ENCODE measurements at places on chromosomes 2 and 18. TPM values are rescaled to one million over a fixed set of nuclear protein-coding genes. Genes with fewer than 3 reads are reported as not detected.

DNA sequence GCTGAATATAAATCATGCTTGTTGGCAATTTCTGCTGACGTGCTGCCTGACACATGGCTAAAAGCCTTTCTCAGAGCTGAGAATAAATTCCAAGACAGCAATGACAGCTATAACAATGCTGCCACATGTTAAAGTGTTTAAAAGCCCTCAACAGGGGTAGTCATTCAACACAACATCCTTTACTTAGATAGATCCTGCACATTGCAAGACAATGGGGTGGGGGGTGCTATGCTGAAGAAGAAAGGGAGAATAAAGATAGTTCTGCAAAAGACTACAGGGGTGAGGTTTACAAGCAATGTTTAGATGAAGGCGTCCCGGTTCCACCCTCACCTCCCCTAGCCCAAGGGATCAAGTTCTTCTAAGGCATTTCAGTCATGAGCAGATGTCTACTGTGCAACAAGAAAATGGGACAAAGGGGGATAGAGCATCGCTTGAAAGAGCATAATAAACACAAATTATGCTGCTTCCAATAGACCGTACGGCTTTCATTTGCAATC is 291.0 kb upstream of the ACVR2A start:
- H3K4me3 ChIP-seq: no peak overlapping the region
- H3K36me3 ChIP-seq: no peaks in the 10 kb centered on the region

GRCh38 chr18:58161659-58162058 is 117.6 kb downstream of the NEDD4L start:
- H3K4me1 ChIP-seq: peaks cover 10% of the 10 kb centered on the region
- H3K4me3 ChIP-seq: no peak overlapping the region
- H3K27ac ChIP-seq: no peak overlapping the region
- H3K27me3 ChIP-seq: no peaks in the 10 kb centered on the region
- H3K36me3 ChIP-seq: no peaks in the 10 kb centered on the region

- H3K36me3 ChIP-seq: no peaks in the 10 kb centered on the region
- H3K4me3 ChIP-seq: no peak overlapping the region
- peak; percentile 44 for DNase-seq
- no peaks in the 10 kb centered on the region for H3K4me1 ChIP-seq
Observed at GRCh38 chr2:232537499-232537898, 2.0 kb upstream of the CHRNG start.

DNA sequence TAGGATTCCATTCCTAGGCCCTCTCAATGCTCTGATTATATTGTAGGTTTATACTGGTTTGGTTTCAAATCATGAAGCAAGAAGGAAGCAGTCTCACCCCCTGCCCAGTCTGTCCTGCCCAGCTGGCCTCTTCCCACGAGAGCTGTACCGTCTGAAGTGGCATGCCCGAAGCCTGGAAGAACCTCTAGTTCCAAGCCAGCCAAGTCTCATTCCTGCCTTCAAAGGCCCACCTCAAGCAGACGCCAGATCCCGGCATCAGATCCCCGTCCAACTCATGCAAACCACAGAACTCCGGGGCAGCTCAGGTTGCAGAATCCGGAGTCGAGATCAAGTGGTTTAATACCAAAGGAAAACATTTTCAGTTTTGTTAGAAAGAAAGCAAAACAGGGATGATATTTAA is 234.4 kb downstream of the LPIN1 start:
- H3K27me3 ChIP-seq: no peaks in the 10 kb centered on the region
- H3K4me3 ChIP-seq: no peak overlapping the region
- no peak for DNase-seq
- H3K36me3 ChIP-seq: no peaks in the 10 kb centered on the region
- no peak overlapping the region for H3K27ac ChIP-seq

DNA sequence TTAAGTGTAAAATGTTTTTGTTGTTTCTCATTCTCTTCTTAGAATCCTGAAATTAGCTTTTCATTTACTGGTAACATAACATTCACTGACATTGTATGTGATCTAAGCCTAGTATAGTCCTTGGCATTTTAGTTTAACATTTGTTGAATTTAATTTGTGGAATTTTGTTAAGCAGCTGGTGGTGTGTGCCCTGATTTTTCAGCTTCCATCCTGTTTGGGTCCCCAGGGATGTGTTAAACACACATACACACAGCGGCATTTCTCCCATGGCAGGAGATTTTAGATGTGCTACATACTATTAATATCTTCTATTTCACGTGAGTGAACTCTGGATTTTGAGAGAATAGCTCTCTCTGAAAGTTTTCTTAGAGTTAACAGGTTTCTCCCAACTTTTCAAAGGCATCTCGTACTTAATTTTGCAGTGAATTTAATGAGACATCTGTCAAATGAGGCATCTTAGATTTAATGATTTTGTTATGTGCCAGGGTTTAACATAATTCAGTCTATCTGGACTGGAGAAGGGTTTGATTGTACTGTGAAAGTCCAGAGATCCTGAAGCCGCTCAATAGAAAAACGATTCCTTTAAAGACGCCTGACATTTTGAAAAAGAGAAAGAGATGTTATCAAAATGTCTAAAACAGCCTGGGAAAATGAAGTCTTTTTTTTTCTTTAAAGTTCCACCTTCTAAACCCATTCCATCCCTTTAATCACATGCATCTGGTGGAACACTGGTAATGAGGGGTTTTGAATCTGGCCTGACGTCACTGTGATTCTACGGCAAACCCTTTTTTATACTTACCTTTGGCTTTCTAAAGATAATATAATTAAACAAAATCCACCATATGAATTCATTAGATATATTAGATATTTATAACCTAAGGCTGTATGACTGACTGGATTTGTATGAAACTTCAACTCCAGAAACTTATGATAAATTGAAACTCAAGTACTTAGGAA is 6.8 kb downstream of the PHLPP1 start:
- no peaks in the 10 kb centered on the region for H3K36me3 ChIP-seq
- no peak overlapping the region for H3K27ac ChIP-seq
- DNase-seq: no peak
- H3K4me3 ChIP-seq: no peak overlapping the region
- no peaks in the 10 kb centered on the region for H3K27me3 ChIP-seq

GRCh38 chr18:668260-668659 is 10.8 kb downstream of the TYMS start:
- H3K4me1 ChIP-seq: peaks cover 11% of the 10 kb centered on the region
- H3K27me3 ChIP-seq: no peaks in the 10 kb centered on the region
- no peak overlapping the region for H3K4me3 ChIP-seq
- no peak for DNase-seq

DNA sequence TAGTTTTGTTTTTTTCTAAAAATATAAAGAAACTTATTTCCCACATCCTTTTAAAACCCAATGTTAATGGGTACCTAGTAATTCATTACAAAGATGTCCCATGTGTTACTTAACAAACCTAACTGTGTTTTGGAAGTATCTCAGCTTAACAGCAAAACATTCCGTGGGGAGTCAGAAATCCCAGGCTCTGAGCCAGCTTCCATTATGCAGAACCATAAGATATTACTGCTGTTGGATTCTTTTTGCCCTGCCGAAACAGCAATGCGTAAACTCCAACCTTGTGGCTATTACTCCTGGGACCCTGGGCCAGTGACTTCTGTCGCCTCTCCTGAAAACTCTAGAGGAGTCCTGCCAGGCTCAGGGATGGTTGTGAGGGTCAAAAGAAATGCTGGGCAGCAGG is 174.1 kb downstream of the UXS1 start:
- no peak for DNase-seq
- H3K27me3 ChIP-seq: no peaks in the 10 kb centered on the region
- H3K36me3 ChIP-seq: no peaks in the 10 kb centered on the region
- peaks cover 22% of the 10 kb centered on the region for H3K4me1 ChIP-seq
- H3K27ac ChIP-seq: no peak overlapping the region

DNA sequence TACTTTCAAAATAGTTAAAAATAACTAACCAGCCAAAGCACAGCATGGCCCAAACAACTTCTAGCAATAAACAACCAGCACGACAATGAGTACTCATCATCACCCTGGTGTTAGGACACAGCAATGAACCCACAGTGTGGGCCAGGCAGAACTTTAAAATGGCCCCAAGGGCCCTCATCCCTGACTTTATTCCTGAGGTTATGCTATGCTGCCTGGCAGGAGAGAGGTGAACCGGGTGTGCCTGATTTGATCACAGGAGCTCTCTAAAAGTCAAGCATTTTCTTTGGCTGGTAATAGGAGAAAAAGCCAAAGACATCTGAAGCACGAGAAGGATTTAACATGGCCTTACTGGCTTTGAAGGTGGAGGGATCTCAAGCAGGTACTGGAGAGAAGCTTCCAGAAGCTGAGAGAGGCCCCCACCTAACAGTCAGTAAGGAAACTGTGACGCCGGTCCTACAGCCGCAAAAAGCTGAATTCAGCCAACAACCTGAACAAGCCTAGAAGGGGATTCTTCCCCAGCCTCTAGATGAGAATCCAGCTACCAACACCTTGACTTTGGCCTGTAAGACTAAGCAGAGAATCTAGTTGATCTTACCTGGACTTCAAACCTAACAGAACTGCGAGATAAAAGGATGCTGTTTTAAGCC is 115.4 kb downstream of the DDX1 start:
- no peaks in the 10 kb centered on the region for H3K36me3 ChIP-seq
- DNase-seq: no peak
- no peak overlapping the region for H3K4me3 ChIP-seq
- H3K27ac ChIP-seq: no peak overlapping the region
- no peaks in the 10 kb centered on the region for H3K27me3 ChIP-seq

DNA sequence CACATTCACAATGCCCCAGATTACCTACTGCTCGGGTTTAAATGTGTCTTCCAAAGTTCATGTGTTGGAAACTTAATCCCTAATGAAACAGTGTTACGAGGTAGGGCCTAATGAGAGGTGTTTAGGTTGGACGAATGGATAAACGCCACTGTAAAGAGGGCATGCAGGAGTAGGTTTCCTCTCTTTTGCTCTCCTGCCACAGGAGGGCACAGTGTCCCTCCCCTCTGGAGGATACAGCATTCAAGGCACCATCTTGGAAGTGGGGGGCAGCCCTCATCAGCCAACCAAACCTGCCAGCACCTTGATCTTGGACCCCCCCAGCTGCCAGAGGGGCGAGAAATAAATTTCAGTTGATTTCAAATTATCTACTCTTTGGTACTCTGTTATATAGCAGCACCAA is 103.5 kb downstream of the TSHZ1 start:
- H3K27ac ChIP-seq: no peak overlapping the region
- H3K36me3 ChIP-seq: no peaks in the 10 kb centered on the region
- H3K4me1 ChIP-seq: no peaks in the 10 kb centered on the region
- H3K27me3 ChIP-seq: no peaks in the 10 kb centered on the region
- H3K4me3 ChIP-seq: no peak overlapping the region

GRCh38 chr2:188114014-188114413 is 177.7 kb upstream of the GULP1 start:
- H3K36me3 ChIP-seq: no peaks in the 10 kb centered on the region
- H3K27me3 ChIP-seq: no peaks in the 10 kb centered on the region
- no peak for DNase-seq
- H3K27ac ChIP-seq: no peak overlapping the region
- H3K4me1 ChIP-seq: no peaks in the 10 kb centered on the region
- no peak overlapping the region for H3K4me3 ChIP-seq

- no peak for DNase-seq
- H3K36me3 ChIP-seq: no peaks in the 10 kb centered on the region
- peak overlapping the region; percentile 57 for H3K4me3 ChIP-seq
- peak overlapping the region; percentile 88 for H3K27ac ChIP-seq
- H3K27me3 ChIP-seq: no peaks in the 10 kb centered on the region
Observed at GRCh38 chr2:98445683-98446581, 1.3 kb downstream of the INPP4A start.

- no peak overlapping the region for H3K27ac ChIP-seq
- no peaks in the 10 kb centered on the region for H3K36me3 ChIP-seq
- no peak for DNase-seq
- no peaks in the 10 kb centered on the region for H3K27me3 ChIP-seq
- no peaks in the 10 kb centered on the region for H3K4me1 ChIP-seq
Observed at GRCh38 chr18:73531601-73532000, 616.0 kb downstream of the FBXO15 start.

GRCh38 chr2:49224426-49225010 is 70.2 kb upstream of the FSHR start:
- no peak for DNase-seq
- no peaks in the 10 kb centered on the region for H3K36me3 ChIP-seq
- no peak overlapping the region for H3K27ac ChIP-seq
- no peaks in the 10 kb centered on the region for H3K27me3 ChIP-seq
- no peak overlapping the region for H3K4me3 ChIP-seq

DNA sequence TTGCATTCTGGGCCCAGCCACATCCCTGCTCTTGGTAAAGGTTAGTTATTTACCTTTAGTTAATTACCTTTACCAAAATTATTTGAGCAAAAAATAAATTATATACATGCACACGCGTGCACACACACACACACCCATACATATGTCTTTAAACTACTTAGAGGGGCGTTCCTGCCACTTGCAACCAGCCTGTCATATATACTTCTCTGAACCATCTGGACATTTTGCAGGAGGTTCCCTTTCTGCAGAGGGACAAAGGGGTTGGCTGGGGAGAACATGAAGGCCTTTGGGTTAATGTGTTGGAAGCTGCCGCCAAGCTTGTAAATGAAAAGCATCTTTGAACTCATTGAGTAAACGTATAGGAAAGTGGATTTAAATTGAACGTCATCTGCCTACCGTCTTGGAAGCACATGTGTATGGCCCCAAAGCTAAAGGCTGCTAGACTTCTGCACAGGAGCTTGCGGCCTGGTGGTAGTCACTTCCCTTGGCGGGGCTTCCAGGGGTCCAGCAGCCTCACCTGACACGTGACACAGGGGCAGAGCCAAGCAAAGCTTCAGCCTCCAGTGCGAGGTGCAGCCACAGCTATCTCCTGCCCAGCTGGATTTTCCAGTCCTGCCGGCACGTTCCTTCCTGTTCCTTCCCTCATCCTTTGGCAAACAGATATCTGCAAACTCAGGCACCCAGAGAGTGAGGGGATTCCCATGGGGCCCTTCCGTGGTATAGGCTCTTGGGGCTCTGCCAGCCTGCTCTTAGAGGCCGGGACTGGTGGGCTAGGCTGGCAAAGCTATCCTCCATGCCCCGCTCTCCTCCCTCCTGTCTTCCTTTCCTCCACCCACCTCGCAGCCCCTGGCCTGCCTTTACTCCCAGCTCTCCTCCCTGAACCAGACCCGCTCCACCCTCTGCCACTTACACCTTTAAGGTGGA is 46.1 kb downstream of the SERTAD2 start:
- DNase-seq: peak; percentile 60
- H3K27ac ChIP-seq: peak overlapping the region; percentile 7
- H3K4me3 ChIP-seq: no peak overlapping the region
- H3K4me1 ChIP-seq: no peaks in the 10 kb centered on the region
- no peaks in the 10 kb centered on the region for H3K36me3 ChIP-seq
- no peaks in the 10 kb centered on the region for H3K27me3 ChIP-seq

Gene ADGRF3
- total RNA-seq: not detected

Gene STARD6
- not detected for total RNA-seq

Gene CD8B
- total RNA-seq: not detected

Gene MEP1B
- total RNA-seq: not detected

Gene DCDC2C
- total RNA-seq: not detected

Gene UGT1A3
- total RNA-seq: not detected

Gene CNRIP1
- total RNA-seq: 33.1 TPM

Gene KCNG2
- not detected for total RNA-seq

Gene SIX3
- total RNA-seq: not detected

Gene C2orf15
- total RNA-seq: not detected

Data from sigmoid colon (tissue), 7 donors.